Fibroblast of lung (primary cell): ENCODE measurements at places on chromosomes 12 and 14. TPM values are rescaled to one million over a fixed set of nuclear protein-coding genes. Genes with fewer than 3 reads are reported as not detected.

Gene TBX3
- total RNA-seq: 39.5 and 66.4 TPM in 2 replicates

DNA sequence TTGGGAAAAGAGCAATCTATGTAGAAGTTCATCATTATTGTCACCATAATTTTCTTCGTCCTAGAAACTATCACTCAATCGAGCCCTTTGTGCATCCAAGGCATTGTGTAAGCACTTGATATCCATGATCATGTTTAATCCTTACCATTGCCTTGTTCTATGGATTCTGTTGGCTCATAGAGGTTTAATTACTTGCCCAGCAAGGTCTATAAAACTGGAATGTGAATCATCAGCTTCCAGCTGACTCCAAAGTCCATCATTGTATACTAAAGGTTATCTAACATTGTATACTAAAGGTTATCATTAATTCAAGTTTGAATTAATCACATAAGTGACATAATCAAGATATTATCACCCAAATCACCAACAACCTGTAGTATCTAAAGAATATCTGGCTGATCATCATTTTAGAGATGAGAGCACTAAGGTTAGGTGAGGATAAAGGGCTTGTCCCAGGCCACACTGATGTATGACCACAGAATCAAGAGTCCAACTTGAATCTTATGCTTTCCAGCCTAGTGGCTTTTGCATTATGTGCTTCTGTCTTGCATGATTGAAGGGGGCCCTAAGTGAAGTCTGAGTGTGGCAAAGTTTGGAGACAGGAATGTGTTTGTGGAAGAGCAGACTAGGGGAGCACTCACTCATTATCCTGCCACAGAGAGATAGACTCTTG lies 188.1 kb downstream of the ANO4 start:
- no peaks in the 10 kb centered on the region for H3K36me3 ChIP-seq
- DNase-seq: no peak
- no peaks in the 10 kb centered on the region for H3K27me3 ChIP-seq
- H3K27ac ChIP-seq: no peak overlapping the region
- H3K4me1 ChIP-seq: peaks cover 5% of the 10 kb centered on the region

DNA sequence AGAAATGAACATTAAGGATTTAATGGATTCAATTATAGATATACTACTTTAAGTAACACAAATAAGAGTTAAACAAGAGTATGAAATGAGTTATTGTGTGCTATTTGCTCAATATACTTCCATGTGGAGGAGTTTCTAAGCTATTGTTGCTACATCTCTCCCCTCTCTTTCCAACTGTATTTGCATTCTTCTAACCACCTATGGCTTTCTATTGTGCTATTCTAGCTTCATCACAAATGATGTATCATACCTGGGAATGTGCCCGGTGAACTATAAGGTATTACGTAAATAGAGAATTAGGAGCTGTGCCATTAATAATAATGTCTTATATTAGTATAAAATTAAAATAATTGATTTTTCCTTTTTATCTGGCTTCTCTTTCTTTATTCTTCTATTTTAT lies 87.1 kb upstream of the PLEKHG7 start:
- no peaks in the 10 kb centered on the region for H3K27me3 ChIP-seq
- H3K27ac ChIP-seq: no peak overlapping the region
- no peaks in the 10 kb centered on the region for H3K36me3 ChIP-seq
- H3K4me3 ChIP-seq: no peak overlapping the region

DNA sequence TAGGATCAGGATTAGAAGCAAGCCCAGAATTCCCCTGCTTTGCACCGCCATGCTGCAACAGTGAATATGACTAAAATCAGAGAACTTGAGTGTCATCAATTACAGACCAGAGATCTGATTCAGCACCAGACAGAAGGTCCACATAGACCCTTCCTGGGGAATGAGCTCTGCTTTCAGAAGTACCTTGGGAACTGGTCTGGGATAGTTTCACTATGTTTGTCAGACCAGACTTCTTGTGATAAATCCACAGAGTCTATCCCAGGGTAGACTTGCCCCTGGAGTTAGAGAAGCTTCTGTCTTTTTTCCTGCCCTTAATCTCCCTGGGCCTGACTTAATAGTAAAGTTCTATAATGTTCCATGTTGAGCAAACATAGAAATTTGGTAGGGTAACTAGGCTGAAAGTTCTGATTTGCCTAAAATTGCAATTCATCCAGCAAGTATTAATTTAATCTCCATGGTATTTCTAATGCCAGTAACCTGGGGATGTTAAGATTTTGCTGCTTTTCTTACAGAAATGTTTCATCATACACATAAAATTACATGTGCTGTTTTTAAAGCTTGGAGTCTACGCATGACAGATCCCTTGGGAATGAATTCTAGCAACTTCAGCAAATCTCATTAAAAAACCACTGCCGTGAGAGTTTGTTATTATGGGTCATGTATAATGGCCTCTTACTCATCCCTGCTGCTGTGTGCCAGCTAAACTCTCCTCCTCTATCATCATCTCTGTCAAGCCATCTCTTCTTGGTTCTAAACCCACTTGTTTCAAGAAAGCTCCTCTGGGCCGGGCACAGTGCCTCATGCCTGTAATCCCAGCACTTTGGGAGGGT lies 61.3 kb upstream of the METAP2 start:
- no peaks in the 10 kb centered on the region for H3K36me3 ChIP-seq
- DNase-seq: peak; percentile 85
- peaks cover 3% of the 10 kb centered on the region for H3K4me1 ChIP-seq

DNA sequence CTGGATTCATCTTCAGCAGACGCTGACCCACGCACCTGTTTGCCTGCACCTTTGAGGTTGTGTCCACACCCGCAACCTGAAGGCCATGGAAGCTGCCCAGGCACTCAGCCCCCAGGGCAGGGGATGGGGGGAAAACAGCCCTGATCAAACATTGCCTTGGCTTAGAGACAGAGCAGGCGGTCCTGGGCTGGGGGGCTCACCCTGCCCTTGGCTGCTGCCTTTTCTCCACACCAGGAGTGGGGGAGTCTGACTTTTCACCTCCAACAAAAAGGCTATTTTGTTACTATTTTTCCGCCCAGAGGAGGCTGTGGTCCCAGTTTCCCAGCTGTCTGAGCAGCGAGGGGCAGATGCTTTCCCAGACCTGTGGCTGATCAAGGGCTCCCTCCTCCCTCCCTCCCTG lies 24.2 kb downstream of the BCL11B start:
- H3K36me3 ChIP-seq: no peaks in the 10 kb centered on the region
- peaks cover 5% of the 10 kb centered on the region for H3K27me3 ChIP-seq
- H3K27ac ChIP-seq: no peak overlapping the region
- DNase-seq: no peak

Gene PRB2
- not detected in 2 replicates for total RNA-seq

DNA sequence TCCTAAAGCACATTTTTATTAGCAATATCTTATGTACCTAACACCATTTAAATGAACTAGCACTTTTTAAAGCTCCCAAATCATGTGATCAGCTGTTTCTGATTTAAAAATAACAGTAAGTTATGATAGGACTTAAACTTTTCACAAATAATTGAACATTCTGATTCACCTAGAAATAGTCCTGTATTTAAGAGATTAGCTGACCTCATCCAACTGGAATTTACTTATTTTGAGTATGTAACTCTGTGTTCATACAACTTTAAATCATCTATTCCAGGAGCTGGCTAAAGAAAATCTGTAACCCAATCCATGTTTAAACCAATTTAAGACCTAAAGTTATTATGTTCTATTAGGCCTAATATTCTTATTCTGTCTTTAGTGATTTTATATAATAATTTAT lies 184.3 kb downstream of the CCDC91 start:
- H3K27ac ChIP-seq: no peak overlapping the region
- no peaks in the 10 kb centered on the region for H3K4me1 ChIP-seq
- DNase-seq: peak; percentile 70
- H3K4me3 ChIP-seq: no peak overlapping the region

- H3K4me3 ChIP-seq: no peak overlapping the region
- no peaks in the 10 kb centered on the region for H3K27me3 ChIP-seq
- DNase-seq: no peak
Measured at GRCh38 chr14:93010522-93011140, 87.7 kb downstream of the CHGA start.

Gene PKP2
- total RNA-seq: under 0.01 TPM in 2 replicates

- H3K27ac ChIP-seq: no peak overlapping the region
- H3K27me3 ChIP-seq: no peaks in the 10 kb centered on the region
- H3K4me1 ChIP-seq: peaks cover 8% of the 10 kb centered on the region
- H3K4me3 ChIP-seq: no peak overlapping the region
Measured at GRCh38 chr14:61196792-61197191, 84.3 kb downstream of the TMEM30B start.

DNA sequence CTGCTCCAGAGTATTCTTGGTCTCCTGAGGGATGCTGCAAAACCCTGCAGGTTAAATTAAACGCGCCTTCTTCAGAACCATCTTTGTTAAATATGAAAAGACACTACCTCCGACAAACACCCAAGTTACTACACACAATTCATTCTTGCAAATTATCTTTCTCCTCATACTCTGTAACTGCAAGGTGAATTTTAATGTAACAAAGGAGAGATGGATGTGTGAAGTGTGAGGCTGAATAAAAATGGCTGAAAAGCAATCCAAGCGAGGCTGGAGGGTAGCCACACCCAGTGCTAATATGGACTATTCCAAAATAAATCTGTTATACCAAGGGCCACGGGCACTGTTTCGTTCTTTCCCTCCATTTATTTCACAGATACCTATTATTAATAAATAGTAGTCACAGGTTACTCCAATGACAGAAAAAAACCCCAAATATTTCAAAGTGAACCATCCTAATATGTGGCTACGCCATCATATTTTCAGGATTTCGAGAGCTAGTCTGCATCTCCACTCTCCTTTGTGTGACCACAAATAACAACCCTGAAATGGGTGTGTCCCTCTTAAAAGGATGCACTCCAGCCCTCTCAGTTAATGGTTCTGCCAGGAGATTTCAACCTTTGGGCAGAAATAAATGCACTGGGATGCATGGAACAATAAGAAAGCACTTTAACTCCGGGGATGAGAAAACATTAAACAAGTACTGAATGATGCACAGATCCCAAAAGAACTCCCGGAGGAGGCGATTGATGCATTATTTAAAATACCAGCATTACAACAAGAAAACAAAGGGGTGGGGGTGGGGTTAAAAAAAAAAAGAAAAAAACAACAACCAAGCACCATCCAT lies 53.1 kb upstream of the CCDC175 start:
- no peaks in the 10 kb centered on the region for H3K4me1 ChIP-seq
- H3K4me3 ChIP-seq: no peak overlapping the region
- H3K27ac ChIP-seq: no peak overlapping the region
- peaks cover 2% of the 10 kb centered on the region for H3K27me3 ChIP-seq
- H3K36me3 ChIP-seq: no peaks in the 10 kb centered on the region
- no peak for DNase-seq
